Breast epithelium (tissue), 4 donors: ENCODE measurements at places on chromosomes 7 and 10. TPM values are rescaled to one million over a fixed set of nuclear protein-coding genes. Genes with fewer than 3 reads are reported as not detected.

DNA sequence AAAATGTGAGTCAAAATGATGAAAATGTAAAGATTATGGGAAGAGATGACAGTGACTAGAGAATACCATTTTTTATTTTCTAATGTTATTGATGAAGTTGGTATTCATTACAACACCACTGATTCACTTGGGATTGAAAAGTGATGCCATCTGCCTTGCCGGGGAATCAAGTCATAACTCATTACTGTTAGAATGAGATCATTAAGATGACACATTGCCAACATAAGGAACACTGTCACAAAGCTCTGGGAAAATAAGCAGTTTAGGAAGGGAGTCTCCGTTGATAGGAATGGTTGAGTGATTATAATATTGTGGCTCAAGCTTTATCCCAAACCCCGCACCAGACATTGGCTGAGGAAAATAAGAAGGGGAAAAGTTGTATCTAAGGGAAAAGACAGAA is 121.5 kb upstream of the PLPP4 start:
- no peak for DNase-seq

DNA sequence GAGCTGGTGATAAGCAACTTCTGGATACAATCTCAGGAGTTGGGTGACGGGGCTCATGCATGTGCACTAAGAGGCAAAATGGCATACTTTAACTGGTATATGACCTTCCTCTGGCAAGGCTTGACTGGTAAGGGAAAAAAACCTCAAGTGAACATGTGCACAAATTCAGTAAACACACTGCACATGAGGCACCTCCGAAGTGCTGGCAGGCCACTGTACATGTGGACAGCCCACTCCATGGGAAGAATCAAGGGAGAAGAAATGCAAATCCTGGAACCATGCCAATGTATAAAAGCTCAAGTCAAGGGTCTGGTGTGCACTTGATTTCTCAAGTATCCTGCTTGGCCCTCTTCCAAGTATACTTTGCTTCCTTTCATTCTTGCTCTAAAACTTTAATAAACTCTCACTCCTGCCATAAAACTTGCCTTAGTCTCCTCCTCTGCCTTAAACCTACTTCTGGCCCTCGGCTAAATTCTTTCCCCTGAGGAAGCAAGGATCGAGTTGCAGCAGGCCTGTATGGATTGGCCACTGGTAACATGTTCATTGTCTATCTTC is 167.2 kb downstream of the RAMP3 start:
- DNase-seq, result no peak

Gene MUC12
- total RNA-seq, result 1.4 TPM

Gene TBXAS1
- total RNA-seq, result 59.8 TPM
